ENCODE measurements at places on chromosomes 12 and 14.

DNA sequence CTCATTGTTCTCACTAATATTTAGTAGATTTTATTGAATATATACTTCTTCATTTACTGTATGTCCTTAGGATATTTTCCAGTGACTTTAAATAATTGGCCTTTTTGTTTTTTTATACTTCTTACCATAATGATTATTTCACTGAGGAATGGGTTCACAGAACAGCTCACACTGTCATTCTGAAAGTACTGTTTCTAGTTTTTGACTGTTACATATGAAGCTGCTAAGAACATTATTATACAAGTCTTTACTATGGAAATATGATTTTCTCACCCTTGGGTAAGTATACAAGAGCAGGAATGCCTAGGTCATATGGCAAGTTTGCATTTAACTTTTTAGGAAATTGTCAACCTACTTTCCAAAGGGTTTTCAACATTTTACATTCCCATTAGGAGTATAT lies 343.1 kb downstream of the CCER1 start:
- DNase-seq = no peak

- DNase-seq = no peak
Observed at GRCh38 chr12:28974166-28974565, 174.9 kb upstream of the FAR2 start.

DNA sequence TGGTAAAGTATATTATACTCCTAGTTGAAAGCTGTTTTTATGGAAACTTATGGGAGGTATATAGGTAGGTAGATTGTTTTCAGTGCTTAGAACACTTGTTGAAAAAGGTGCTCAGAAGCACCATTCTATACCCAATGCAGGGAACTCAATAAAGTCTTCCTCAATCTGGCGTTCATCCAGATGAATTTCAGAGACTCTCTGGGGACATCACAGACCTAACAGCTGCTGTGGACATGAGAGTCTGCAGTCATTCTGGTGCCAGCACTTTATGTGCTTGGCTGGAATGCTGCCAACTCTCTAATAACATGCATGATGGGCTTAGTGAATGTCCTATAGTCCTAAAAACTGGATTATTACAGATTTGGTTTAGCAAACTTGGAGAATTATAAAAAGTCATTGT lies 115.9 kb downstream of the NTN4 start:
- no peak for DNase-seq

GRCh38 chr12:69157023-69157655 lies 82.2 kb upstream of the CPSF6 start:
- peak; percentile 83 for DNase-seq

- DNase-seq = no peak
Observed at GRCh38 chr12:27577688-27578087, 53.7 kb downstream of the PPFIBP1 start.

DNA sequence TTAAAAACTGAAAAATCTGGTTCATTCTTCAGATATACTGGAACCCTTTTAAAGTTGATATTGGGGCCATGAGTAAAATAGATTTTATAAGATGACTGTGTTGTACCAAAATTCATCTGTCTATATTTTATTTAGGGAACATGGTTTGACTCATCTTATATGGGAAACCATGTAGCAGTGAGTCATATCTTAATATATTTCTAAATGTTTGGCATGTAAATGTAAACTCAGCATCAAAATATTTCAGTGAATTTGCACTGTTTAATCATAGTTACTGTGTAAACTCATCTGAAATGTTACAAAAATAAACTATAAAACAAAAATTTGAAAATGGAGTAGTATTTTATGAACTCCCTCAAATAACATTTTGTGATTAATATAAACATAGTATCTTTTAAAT lies 14.2 kb downstream of the PTGER2 start:
- DNase-seq = no peak

DNA sequence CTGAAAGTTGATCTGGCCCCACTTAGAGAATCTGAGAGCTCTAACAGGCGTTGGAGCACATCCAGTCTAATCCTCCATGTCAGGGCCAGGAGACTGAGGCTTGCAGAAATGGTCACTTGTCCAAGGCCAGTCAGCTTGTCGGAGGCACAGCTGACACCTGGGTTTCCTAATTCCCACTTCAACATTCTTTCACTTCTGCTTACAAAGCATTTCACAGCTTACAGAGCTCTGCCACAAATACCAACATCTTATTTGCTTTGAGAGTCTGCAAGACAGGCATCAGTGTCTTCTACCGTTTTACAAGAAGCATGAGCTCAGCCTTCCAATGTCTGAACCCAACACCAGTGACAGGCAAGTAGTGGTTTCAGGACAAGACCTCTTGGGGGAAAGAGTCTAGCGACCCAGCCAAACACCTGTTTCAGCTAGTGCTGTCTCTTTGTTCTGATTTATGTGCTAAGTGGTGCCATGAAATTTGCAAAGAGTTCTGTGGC lies 31.8 kb downstream of the ISCA2 start:
- no peak for DNase-seq

Measured in head of caudate nucleus (tissue), 42 donors.